ENCODE measurements at places on chromosomes 1 and 21. TPM values are rescaled to one million over a fixed set of nuclear protein-coding genes. Genes with fewer than 3 reads are reported as not detected.
A peak's percentile ranks its signal among the peaks of the same experiment; 100 is the strongest.

GRCh38 chr1:246176126-246177024 lies 330.7 kb downstream of the SMYD3 start:
- no peak for ATAC-seq

GRCh38 chr1:77926561-77927357 lies 38.3 kb downstream of the NEXN start:
- ATAC-seq = no peak

GOLT1A gene
- total RNA-seq = not detected

DNA sequence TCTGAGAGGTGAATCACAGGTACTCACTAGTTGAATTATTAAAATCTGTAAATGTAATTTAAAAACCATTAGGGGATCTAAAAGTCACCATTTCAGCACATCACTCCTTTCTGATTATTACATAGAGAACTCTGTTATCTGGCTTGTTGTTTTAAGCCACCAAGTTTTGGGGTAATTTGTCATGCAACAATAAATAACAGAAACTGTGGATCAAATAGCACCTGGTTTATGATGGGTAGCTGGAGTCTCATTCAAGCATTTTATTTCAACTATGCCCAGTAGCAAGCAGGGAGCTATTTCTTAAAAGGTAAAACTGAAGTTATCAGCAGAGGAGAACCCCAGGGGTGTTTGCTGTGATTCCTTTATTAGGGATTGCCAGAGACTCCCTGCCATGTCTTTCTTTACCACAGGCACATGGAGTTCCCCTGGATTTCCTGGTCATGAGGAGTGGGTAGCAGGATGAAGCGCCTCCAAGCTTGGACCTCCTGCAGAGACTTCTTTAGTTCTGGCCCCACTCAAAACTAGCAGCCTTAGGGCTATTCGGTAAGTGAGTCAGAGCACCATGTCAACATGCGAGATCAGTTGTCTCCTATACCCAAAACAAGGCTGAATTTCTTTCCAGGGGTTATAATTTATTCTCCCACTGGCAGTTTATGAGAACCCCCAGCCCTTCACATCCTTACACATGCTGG lies 179.2 kb downstream of the GIPC2 start:
- ATAC-seq = no peak

TSACC gene
- total RNA-seq = 0.80 TPM

DNA sequence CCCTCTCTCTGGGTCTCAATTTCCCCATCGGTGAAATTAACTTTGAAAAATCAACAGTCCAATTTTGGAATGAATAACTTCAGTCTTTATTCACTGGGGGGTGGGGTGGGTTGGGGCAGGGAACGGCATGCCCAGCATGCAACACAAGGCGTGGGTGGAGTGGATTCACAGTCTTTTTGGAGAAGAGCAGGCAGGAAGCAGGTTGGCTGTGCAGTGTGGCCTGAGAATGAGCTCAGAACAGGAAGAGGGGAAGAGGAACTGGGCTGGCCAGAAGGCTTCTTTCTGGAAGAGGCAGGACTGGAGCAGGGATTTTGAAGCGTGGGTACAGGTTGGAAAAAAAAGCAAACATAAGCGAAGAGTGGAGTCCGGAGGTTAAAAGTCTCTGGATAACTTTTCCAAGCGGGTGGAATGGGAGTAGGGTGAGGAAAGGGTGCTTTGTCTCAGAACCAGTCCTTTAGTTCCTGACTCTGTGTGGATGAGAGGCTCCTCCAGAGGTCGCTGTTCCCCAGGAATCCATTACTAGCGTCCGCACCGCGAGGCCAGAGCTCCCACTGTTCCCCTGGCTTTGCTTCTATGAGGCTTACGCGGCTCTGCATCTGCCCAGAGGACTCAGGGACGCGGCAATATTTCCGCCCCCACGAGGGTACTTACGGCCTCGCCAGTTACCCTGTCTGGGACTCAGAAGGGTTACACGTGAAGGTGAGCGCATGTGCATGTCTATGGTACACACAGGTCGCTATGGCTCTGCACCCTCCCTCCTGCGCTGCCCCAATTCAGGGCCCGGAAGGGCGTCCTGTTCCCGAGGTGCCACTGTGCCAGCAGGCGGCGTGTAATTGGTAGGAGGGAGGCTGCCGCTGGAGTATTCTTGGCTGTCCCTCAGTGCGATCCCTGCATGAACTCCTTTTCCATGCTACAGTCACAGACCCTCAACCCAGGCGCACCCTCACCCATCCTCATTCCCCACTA lies 5.5 kb upstream of the FOXD2 start:
- peak; percentile 58 for ATAC-seq

DNA sequence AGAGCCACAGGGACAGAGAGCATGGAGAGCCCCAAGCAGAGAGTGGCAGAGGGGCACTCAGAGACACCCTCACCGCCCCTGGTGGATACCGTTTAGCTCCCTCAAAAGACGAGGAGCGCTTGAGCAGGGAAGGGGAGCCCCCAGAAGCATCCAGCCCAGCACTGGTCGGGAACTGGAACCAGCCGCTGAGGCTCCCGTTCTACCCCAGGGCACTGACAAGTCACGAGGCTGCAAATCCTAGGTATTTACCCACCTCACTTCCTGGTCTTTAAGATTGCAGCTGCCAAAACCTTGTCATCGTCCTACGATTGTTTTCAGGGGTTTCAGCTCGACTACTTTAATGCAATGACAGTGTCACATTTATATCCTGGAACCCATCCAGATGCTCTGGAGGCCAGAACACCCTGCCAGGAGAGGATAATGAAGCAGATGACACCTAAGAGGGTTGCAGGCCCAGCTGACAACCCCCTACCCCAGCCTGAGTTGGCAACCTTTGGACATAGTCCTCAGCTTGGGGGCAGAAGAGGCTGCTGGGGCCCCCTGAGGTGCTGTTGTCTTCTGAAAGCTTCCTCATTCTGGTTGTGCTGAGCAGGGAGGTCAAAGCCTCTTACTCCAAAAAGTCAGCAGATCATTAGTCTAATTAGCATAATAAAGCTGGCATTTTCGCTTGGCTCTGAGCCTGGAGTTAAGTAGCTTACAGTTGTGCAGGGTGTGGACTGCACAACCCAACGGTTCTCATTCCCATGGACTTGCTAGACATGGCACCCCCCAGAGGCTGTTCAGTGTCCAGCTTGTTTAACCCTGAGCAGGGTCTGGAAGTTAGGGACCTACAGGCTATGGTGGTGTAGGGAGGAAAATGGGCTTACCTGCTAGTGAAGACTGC lies 20.6 kb upstream of the BACE2 start:
- ATAC-seq = peak; percentile 64

DNA sequence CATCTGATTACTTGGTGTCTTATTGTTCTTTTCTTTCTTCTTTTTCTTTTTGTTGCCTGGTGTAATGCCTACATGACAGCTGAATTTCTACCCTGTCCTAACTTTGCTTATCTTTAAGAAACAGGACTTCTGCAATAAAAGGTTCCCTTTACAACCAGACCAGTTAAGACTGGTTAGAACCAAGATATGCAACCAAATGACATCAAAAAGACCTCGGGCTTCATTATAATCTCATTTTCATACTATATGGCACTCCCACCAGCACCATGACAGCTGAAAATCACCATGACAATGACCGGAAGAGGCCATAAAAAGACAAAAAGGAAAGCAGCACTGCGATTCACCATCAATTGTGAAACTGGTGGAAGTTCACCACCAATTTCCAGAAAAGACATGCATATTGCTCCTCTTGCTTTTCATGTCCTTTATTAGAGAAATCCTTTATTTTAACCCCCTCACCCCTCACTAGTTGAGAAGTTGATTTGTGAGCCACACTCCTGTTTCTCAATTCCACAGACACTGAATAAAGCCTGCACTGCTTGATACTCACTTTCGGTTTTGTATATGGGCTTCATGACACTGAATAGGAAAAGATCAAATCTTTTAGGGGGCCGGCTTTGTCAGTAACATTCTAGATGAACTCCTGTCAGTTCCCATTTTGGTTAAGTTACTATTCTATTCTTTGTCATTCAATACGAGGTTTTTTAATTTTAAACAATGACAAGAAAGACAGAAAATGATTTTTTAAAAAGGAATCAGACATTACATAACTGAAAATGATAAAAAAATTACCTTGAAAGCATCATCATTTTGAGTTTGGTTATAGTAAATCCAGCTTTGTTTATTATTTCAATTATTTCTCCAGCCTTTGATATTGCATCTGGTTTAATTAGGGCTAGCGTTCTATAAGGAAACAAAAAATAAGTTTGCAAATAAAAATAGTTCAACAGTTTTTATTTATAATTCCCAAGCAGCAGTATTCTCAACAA lies 58.1 kb downstream of the NME7 start:
- no peak for ATAC-seq

GRCh38 chr1:117590273-117590925 lies 15.4 kb upstream of the TENT5C start:
- ATAC-seq = peak; percentile 51

DNA sequence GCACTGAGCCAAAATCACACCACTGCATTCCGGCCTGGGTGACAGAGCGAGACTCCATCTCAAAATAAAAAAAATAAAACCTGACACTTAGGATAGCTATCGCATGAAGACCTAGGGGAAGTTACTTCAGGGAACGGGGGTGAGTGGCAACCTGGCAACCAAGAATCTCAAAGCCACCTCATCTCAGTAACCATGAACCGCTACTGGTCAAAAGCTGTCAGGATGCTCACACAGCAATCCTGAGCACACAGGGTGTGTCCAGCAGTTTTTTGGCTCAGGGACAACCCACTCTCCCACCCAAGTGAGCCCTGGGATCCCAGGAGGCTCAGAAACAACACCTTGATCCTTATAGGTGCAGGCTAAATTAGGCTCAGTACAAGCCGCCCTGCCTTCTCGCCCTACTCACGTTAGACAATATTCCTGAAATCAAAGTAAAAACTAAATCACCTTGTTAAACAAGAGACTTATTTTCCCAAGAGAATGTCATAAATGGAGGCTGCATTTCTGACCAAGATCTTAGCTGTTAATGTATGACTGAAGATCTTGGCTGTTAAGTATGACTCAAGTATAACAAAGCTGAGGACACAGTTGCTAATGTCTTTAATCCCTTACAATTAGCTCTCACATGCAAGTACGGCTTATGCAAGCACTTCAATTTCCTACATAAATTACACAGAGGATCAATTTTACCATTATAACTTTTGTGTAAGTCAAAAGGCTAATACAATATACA lies 48.3 kb upstream of the NADK start:
- ATAC-seq = peak; percentile 64

DNA sequence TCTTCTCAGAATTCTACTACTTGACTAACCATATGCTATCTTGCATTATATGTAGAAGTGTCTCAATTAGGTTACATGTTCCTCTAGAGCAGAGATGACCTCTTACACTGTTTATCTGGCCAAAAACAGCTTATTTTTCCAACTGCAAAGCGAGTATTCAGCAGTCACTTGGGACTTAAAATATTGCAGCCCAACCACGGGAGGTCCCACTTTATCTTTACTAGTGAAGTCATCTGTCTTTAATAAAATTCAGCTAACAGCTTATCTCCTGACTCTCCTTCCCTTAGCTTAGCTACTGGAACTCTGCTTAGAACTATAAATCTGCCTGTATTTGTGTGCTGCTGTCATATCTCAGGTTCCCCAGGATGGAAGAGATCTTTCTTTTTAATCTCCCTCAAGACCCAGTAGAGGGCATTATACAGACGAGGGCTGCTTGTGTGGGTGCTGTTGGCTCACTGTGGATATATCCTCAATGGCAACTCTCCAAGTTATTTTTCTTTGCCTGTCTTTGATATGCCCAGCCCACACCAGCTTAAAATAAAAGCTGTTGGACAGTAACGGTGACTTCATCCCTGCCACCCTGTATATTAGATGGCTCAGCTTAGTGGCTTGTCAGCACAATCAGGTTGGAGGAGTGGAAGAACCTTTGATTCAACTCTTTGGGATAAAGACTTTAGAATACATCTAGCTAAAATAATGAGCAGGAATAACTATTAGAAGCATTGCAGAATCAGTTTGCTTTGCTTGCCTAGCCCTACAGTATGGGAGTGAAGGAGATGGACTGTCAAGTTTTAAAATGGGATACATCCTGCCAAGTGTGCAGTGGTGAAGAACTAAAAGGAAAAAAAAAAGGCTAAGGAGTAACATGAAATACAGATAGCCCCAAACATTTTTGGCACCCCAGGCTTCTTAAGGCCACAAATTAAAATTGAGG lies 9.6 kb downstream of the ENSA start:
- ATAC-seq = peak; percentile 69

DNA sequence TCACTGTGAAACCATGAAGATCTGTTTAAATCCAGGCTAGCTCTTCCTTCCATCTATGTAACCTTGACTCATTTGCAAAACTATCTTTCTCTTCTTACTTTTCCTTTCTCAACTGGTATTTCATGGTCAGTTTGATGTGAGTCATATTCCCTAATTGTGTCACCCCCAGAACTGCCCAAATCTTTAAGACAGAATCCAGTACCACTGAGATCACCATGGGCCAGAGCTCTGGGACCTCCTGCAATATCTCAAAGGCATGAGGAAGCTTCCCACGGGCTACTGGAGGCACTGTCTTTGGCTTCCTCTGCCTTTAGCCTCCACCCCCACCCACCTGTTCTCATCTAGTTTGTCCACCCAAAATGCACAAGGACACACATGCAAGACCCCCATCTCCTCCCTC lies 274.4 kb upstream of the FMN2 start:
- no peak for ATAC-seq

DNA sequence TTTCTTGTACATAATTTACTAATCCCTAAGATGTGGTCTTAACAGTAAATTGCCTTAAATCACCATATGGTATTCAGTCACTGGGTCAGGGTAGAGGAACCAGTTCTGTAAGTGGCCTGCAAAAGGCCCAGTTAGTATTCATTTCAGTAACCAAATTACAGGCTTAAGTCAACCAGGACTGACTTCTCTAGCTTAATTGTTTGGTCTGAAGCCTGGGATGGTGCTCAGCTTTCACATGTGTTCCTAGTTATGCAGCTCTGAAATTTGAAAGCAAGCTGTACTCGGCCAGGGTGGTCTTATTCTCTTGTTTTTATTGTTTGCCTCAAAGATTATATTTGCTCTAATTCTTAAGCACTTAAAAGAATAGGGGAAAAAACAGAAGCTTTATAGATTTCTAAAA lies 144.6 kb downstream of the MAGI3 start:
- no peak for ATAC-seq

DNA sequence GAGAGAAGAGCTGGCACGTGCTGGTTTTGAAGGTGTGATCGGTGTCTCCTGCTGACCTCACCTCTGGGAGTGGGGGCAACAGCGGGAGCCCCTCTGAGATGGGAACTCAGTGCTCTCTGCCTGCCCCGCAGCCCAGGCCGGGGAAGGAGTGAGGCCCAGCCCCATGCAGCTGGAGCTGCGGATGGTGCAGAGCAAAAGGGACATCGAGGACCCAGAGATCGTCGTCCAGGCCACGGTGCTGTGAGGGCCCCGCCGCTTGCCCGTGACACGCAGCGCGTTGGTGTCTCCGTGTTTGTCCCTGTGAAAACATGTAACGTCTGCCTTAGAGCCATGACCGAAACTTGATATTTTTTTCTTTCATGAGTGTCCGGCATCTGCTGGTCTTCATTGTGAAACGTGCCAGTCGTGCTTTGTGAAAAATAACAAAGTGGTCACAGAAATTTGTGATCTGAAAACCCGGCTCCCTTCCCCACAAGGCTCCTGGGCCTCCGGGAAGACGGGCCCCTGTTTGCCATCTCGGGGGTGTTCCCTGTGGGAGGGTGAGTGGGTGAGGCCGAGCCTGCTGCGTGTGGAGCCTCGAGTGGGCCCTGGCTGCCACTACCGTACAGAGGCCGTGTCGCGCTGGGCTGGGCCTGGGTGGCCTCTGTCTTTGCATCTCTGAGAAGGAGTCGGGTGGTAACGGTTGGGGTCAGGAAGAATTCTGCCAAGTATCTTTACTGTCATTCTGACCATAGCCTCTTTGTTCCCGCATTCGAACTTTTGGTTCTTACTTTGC lies 20.1 kb downstream of the CSTB start:
- no peak for ATAC-seq

NR1I3 gene
- not detected for total RNA-seq

GRCh38 chr1:115258302-115258866 lies 79.7 kb downstream of the NGF start:
- peak; percentile 60 for ATAC-seq

GRCh38 chr1:66372522-66373101 lies 161.3 kb upstream of the SGIP1 start:
- ATAC-seq = no peak
